ENCODE measurements at places on chromosomes 4 and X.

GRCh38 chrX:44937606-44938005 lies 64.6 kb downstream of the KDM6A start:
- no peak for DNase-seq

- DNase-seq = no peak
These were observed 9.8 kb upstream of the TMEM185A start for GRCh38 chrX:149641432-149641831.

DNA sequence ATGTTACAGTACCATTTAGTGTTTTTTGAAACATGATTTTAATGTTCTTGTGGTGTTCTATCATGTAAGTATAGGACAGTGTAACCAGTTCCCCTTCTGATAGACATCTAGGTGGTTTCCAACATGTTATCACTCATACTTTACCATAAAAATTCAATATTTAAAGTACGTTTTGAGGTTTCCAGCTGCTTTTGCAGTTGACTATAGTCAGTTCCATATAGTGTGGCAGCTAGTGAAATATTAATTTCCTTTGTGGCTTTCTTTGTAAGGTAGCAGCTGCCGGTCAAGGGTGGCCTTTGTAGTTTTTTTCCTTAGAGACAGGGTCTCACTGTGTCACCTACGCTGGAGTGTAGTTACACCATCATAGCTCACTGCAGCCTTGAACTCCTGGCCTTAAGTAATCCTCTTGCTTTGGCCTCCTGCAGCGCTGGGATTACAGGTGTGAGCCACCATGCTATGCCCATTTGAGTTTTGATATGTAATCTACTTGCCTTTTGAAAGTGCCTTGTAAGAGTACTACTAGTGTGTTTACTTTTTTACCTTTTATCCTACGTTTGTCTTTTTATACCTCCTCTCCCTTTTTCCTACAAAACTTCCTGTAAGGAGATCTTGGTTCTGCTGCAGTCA lies 63.0 kb downstream of the ARHGAP10 start:
- no peak for DNase-seq

- DNase-seq = no peak
These were observed 18.1 kb upstream of the ZXDB start for GRCh38 chrX:57573754-57574153.

GRCh38 chr4:3407171-3407771 lies 34.5 kb upstream of the HGFAC start:
- no peak for DNase-seq

DNA sequence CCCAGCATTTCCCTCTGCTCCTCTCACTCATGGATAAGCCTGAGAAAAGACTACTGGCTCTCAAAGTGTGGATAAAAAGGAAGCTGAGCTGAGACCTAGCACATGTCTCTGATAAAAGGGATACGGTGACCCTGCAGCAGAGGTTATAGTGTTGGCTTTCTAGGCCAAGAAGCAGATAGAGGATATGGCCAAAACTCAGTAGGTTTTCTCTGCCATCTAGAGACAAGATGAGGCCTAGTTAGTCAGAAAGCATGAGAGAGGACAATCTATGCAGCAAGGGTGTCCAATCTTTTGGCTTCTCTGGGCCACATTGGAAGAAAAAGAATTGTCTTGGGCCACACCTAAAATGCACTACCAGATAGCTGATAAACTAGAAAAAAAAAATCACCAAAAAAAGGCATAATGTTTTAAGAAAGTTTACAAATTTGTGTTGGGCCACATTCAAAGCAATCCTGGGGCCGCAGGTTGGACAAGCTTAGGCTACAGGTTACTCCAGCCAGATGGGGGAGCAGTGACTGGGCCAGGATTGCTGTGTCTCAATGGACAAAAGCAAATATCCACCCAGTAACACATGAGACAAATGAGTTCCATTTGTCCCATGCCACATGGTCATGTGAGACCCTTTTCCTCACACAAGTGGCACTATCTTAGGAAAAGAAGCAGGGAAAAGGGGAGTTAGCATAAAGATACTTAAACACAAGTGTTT lies 411.4 kb downstream of the INPP4B start:
- no peak for DNase-seq

DNA sequence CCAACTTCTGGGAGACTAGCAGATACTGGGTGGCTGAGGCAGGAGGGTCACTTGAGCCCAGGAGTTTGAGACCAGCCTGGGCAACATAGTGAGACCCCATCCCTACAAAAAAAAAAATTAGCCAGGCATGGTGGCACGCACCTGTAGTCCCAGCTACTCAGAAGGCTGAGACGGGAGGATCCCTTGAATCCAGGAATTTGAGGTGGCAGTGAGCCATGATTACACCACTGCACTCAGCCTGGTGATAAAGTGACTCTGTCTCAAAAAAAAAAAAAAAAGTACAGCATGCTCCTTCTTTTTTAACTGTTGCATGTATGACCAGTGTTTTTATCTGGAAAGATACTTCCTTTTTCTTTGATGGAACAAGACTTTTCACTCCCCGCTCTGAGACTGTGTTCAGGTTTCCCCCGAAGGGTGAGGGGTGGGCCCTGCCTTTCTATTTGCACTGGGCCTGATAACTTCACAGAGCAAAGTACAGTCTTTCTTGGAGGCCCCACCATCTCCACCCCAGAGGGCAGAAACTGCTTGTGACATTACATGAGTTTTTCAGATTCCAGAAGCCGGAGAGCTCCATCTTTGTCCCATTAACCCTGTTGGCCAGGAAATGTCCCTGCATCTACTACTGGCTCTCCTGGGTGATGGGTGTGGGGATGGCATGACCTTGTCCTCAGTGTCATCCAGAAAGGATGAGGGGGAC lies 35.2 kb downstream of the NYX start:
- no peak for DNase-seq

- no peak for DNase-seq
These were observed 30.8 kb downstream of the FRMPD3 start for GRCh38 chrX:107480272-107480671.

GRCh38 chr4:60657807-60658206 lies 542.3 kb upstream of the ADGRL3 start:
- no peak for DNase-seq

- no peak for DNase-seq
These were observed 51.8 kb upstream of the ARX start for GRCh38 chrX:25067271-25068172.

DNA sequence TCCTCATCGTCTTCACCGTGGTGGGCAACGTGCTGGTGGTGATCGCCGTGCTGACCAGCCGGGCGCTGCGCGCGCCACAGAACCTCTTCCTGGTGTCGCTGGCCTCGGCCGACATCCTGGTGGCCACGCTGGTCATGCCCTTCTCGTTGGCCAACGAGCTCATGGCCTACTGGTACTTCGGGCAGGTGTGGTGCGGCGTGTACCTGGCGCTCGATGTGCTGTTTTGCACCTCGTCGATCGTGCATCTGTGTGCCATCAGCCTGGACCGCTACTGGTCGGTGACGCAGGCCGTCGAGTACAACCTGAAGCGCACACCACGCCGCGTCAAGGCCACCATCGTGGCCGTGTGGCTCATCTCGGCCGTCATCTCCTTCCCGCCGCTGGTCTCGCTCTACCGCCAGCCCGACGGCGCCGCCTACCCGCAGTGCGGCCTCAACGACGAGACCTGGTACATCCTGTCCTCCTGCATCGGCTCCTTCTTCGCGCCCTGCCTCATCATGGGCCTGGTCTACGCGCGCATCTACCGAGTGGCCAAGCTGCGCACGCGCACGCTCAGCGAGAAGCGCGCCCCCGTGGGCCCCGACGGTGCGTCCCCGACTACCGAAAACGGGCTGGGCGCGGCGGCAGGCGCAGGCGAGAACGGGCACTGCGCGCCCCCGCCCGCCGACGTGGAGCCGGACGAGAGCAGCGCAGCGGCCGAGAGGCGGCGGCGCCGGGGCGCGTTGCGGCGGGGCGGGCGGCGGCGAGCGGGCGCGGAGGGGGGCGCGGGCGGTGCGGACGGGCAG lies 792 bp downstream of the ADRA2C start:
- no peak for DNase-seq

DNA sequence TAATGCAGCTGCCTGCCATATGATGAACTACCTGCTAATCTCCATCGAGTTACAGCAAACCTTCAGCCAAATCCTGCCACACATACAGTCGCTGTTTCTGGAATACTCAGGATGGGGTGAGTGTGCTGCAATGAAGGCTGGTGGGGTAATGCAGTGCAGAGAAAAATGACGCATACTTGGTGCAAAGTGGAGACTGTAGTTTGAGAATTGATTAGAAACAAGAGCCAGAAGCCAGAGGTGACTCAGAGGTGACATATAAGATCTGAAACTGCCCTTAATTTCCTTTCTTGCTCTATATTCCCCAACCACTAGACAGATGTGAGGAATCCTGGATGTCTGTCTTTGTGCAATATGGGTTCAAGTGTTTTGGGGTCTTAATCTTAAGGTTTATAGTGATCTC lies 22.0 kb downstream of the C4orf54 start:
- no peak for DNase-seq

DNA sequence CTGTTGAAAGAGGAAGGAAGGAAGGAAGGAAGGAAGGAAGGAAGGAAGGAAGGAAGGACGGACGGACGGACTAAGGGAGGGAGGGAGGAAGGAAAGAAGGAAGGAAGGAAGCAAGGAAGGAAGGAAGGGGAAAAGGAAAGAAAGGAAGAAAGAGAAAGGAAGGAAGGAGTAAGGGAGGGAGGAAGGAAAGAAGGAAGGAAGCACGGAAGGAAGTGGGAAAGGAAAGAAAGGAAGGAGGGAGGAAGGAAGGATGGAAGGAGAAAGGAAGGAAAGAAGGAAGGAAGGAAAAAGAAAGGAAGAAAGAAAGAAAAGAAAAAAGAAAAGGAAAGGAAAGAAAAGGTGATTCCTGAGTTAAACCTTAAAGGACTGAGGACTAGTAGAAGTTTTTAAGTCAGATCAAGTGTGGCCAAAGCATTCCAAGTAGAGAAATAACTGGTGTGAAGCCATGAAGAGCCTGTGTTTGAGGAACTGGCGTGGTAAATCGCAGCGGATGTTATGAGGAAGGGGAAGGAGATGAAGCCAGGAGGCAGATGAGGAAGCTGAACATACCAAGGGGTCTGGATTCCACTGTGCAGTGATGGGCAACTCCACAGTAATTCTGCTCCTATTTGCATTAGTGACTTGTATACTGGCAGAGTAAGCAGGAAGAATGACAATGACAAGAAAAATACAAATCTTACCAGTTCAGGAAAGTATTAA lies 163.5 kb downstream of the MGST2 start:
- no peak for DNase-seq

DNA sequence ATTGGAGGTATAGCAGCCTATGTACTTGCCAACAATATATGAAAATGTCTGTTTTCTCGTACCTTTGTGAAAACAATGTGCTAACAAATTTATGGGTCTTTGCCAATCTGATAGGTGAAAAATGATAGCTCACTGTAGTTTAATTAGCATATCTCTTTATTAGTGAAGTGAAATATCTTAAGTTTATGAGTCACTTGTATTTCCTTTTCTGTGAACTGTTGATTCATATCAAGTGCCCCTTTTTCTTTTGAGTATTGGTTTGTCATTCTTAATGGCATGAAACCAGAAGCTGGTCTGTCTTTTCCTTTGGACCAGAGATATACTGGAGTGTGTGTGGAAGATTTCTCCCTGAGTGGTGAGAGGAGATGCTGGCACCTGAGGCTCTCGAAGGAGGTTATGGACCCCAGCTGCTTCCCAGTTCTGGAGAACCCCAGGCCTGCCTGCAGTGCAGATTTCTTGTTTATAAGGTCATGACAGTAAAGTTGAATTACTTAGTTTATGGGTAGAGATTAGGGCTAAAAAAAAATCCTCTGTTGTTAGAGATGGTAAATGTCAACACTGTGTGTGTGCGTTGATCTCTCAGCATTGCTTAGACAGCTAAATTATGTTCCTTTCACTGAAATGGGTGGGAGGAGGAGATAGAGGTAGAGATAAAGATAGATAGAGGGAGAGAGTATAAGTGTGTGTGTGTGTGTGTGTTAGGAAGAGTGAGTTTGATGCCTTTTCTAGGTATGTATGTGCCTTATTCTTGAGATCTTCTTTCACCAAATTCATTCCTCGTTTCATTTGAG lies 89.9 kb downstream of the REPS2 start:
- no peak for DNase-seq

DNA sequence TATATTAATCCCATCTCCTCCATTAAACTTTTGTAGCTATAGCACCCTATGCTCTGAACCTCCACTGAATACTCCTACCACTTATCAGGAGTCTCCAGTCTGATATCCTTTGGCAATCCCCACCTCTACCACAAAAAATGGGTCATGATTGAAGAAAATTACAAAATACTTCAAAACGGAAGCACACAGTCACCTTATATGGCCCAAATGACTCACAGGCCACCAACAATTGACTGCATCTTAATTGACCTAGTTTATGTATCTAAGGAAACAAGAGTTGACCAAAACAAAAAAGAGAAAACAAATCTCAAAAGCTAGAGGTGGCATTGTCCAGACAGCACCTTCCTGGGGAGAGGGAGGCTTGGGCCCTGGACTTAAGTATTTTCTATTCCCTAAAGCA lies 120.0 kb upstream of the DIAPH2 start:
- no peak for DNase-seq

DNA sequence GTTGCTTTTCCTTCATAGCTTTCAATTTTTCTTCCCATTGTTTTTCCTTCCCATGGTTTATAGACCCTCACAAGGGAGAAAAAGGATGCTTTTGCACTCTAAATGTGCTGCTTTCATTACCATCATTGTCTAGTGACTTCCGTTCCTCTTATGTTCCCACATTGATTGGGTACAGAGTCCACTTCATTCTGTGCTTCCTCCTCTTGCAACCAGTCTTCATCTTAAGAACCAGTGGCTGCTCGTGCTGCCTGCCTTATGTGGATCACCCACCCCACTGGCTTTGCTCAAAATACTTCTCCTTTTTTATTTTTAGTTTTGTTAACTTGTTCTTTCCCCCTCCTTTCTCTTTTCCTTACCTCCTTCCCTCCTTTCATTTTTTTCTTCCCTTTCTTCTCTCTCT lies 76.5 kb upstream of the BOD1L1 start:
- no peak for DNase-seq

GRCh38 chrX:23901805-23902204 lies 5.9 kb downstream of the APOO start:
- peak; percentile 54 for DNase-seq

DNA sequence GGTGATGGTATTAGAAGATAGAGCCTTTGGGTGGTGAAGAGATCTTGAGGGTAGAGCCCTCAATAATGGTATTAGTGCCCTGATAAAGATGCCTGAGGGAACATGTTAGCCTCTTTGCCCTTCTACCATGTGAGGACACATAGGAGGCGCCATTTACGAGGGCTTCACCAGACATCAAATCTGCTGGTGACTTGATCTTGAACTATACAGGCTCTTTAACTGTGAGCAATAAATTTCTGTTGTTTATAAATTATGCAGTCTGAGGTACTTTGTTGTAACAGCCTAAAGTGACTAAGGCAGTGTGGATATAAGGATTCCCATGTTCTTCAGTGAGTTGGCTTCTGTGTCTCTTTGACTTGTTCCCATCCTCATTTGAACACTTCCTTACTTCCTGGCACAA lies 11.8 kb downstream of the MOB1B start:
- DNase-seq = no peak

DNA sequence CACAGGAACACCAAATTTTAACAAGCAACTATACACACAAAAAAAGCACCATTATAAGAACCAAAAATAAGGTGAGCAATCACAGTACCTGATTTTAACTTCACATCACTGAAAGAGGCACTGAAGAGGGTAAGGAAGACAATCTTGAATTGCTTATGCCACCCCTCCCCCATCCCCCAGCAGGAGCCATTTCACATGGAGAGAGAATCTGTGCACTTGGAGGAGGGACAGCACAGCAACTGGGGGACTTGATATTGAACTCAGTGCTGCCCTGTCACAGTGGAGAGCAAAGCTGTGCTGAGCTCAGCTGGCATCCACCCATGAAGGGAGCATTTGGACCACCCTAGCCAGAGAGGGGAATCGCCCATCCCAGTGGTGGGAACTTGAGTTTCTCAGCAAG lies 56.0 kb downstream of the NUDT11 start:
- no peak for DNase-seq

GRCh38 chrX:129997086-129997485 lies 14.7 kb downstream of the BCORL1 start:
- no peak for DNase-seq
